CD8-positive, alpha-beta T cell (primary cell): ENCODE measurements at places on chromosomes 11 and 22.

DNA sequence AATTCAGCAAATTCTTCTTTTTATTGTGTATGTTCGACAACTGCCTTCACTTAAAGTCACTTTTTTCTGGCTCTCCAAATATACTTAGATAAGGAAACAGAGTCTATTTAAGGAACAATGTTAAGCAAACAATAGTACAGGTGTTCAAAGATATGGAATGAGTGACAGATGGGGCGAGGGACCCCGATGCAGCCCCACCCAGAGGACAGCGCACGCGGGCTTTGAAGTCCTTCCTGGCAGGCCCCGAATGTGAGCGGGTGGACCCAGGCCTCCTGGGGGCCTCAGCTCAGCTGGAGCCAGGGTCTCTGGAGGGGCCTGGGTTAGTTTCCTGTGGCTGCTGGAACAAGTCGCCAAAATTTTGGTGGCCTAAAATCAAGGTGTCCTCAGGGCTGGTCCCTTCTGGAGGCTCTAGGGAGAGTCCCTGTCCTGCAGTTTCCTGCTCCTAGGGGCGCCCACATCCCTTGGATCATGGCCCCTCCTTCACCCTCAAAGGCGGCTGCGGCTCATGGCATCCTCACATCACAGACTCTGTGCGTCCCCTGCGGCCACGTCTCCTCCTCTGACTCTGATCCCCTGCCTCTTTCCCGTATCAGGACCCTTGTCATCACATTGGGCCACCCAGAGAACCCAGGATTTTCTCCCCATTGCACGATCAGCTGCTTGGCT, 40.6 kb upstream of the KCNQ1OT1 start:
- DNase-seq, result no peak

GRCh38 chr22:20420157-20420842, 17.3 kb downstream of the SCARF2 start:
- no peak for DNase-seq

- no peak for DNase-seq
Measured at GRCh38 chr11:131581046-131581445, 210.6 kb downstream of the NTM start.

DNA sequence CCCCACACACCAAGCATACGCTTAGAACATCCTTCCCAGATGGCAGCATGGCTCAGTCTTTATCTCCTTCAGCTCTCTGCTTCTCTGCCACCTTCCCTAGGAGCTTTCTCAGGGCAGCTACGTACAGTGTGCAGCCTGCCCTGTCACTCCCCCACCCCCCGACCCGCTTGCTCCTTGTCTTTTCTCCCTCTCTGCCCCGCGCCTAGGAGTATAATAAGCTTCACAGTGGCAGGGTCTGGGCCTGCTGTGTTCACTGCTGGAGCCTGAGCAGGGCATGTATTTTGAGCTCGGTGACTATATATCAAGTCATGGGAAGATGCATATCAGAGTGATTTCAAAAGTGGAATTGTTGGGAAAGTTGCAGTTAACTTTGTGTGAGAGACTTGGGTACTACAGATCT, 55.8 kb upstream of the ADSL start:
- no peak for DNase-seq

- DNase-seq, result no peak
Measured at GRCh38 chr11:66686100-66686785, 8.6 kb upstream of the RBM4B start.

- no peak for DNase-seq
Measured at GRCh38 chr11:121422675-121423074, 29.4 kb upstream of the SORL1 start.

DNA sequence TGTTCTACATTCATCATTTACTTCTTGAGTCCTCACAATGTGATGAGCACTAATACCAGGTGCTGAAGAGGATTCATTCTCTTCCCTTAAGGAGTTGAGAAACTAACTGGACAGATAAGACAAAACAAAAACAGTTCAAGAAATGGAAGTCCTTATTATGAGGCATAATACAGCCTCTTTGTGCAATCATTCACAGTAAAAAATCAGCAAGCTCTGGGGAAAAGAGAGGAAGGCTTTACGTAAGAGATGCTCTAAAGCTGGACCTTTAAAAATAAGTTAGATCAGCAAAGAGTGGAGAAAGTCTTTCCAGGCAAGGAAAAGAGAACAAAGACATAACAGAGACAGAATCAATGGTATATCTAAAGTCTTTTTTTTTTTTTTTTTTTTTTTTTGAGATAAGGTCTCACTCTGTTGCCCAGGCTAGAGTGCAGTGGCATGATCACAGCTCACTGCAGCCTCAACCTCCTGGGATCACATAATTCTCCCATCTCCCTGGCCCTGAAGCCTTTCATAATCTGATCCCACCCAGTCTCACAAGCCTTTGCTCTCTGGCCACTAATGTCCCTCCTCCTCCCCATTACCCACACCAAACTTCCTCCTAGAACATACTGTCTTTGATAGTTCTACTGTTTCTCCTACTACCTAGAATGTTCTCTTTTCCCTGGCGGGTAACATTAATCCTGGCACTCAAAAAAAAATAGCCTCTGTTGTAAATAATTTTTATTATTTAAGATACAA, 40.9 kb downstream of the MRTFA start:
- DNase-seq, result no peak

DNA sequence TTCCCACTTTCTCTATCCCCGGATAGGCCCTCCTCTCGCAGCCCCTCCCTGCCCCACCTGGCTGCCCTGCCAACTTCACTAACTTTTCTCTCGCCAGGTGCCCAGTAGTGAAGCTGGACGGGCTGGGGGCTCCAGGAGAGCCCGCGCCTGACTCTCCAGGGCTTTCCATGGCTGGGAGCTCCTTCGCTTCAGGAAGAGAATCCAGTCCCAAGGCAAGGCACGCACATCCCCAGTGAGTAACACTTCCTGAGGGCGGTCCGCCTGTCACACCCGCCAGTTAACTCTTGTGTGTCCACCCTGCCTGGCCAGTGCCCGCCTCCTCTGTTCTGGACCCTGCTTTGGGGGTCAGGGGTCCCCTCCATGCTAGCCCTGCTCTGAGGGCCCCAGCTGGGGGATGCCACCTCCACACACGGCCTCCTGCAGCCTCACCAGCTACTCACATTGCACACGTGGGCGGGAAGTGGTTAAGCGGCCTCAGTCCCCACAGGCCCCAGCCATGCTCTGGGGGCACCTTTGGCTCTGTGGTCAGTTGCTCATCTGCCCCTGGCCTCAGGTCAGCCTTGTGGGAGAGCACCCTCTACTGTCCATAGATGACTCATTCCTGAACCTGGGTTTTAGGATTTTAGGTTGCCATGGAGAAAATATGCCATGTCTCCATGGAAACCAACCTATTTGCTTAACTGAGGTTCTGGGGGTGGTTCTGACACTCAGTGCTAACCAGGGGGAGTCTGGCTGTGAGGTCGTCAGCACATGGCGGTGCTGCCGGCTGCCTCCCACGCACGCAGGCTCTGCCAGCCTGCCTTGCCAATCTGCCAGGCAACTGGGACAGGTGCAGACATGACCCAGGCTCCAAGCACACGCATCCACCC, at the start of gene RIN1:
Gene RIN1 (minus strand): TSS at position 201 of the 869 bp plus-strand sequence. CDS start 32 bp downstream, at position 169.
- no peak for DNase-seq
